ENCODE measurements at places on chromosomes 1 and 21.

GRCh38 chr1:48645883-48646282, 130.8 kb downstream of the BEND5 start:
- DNase-seq, result no peak

DNA sequence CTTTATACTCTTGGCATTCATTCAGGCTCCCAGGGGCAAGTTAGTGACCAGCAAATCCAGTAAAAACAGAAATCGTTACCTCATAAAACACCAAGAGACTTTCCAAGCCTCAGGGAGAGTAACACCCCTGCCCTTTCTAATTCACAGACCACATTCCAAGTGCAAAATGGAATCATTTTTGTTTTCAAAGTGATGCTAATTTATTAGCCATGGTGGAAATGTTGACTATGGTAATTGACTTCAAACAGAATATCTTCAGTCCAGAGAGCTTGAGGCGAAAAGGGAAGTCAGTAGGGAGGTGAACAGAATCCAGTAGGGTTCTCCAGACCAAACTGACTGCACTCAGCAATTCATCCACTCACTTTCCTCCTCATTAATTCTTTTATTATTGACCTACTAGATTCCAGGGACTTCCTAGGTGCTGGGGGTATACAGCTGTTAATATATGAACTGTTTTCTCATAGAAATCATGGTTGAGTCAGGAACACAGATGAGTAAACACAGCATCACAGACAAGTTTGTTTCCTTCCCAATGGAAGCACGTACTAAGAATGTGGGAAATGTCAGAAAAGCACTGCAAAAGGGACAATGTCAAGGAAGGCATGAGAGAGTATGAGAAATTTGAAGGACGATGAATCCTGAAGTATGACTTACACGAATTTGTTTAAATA, 388.5 kb upstream of the C1orf87 start:
- DNase-seq, result no peak

- DNase-seq, result no peak
Measured at GRCh38 chr1:163980394-163980793, 578.6 kb upstream of the PBX1 start.

GRCh38 chr21:27407271-27407670, 440.4 kb upstream of the ADAMTS5 start:
- no peak for DNase-seq

DNA sequence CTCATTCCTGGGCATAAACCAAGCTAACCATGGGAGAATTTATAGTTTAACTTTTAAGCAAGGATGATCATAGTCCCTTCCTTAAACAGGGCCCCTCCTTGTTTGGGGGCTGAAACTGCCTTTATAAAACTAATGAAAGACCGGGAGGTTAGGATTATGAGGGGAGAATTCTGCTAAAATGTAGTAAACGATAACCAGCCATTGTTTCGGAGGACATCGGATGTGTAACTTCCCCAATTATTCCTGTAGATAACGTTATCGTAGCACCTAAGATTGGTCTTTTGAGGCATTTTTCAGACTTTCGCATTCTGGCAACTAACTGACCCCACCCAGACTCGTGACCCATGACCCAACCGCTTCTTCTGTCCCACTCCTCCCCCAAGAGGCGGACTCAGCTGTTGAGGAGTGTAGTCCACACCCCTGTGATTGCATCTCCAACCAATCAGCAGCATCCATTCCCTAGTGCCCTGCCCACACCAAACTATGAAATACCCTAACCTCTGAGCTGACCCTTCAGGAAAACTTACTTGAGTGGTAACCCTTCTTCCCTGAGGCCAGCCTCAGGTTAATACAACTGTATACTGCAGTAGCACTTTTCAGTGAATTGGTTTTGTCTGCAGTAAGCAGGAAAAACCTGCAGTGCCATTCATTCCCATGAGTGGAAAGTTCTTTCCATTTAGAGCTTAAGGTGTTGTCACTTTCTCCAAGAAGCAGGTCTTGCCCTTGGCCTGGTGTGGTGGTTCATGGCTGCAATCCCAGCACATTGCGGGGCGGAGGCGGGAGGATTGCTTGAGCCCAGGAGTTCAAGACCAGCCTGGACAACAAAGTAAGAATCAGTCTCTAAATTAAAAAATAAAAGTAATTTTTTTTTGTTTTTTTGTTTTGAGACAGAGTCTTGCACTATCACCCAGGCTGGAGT, 823 bp upstream of the SYF2 start:
- peak; percentile 36 for DNase-seq

- peak; percentile 25 for DNase-seq
Measured at GRCh38 chr1:100866041-100866900, 28.4 kb downstream of the EXTL2 start.

DNA sequence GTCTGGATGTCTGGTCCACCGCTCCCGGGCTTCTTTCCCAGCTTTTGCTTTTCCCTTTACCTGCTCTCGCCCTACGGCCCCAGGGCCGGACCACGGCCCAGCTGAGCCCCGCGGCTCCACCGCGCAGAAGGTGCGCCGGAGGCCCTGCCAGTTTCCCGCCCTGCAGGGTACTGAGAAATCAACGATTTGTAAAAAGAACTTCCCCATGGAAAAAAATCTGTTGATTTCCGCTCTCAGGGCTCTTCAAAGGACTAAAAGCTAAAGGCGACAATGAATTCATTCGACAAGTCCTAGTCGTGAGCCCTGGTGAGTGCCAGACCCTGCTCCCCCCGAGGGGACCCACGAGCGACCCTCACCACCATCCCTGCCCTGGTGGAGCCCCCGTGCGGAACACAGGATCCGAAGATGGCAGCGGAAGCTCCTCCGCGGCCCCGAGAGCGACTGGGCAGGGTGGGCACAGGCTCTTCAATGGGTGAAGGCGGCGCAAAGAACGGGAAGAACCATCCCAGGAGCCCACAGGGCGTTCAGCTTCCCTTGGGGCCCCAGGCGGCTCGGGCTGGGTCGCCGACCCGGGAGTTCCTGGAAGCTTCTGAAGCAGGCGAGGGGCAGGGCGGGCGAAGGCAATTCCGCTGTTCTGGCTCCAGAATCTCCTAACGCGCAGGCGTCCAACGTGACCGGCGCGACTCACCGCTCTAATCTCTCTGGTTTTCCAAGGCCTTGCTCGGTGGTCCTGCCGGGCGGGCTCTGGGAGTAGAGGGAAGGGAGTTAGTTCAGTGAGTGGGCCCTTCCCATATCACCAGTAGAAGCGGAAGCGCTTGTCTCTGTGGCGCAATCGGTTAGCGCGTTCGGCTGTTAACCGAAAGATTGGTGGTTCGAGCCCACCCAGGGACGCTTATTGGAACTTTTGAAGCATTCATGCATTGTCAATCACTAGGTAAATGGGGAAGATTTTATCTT, 6.6 kb upstream of the RNU1-2 start:
- DNase-seq, result no peak

DNA sequence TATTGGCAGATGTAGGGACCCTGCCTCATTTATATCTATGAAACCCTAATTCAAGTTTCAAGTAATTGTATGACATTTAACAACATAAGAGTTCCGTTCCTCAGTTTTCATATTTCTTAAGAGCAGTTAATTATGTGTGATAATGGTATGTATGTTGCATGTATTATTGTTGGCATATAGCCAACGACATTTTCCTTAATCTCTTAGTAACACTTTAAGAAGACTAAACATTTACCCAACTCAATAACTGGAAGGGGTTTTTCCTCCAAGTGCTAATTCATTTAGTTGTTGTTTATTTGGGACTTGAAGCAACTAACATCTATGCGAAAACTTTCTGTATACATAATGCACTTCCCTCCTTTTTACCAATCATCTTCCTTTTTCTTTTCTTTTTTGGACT, 1.5 kb upstream of the RALGPS2 start:
- DNase-seq, result no peak

- no peak for DNase-seq
Measured at GRCh38 chr1:8223526-8223925, 94.4 kb upstream of the SLC45A1 start.

DNA sequence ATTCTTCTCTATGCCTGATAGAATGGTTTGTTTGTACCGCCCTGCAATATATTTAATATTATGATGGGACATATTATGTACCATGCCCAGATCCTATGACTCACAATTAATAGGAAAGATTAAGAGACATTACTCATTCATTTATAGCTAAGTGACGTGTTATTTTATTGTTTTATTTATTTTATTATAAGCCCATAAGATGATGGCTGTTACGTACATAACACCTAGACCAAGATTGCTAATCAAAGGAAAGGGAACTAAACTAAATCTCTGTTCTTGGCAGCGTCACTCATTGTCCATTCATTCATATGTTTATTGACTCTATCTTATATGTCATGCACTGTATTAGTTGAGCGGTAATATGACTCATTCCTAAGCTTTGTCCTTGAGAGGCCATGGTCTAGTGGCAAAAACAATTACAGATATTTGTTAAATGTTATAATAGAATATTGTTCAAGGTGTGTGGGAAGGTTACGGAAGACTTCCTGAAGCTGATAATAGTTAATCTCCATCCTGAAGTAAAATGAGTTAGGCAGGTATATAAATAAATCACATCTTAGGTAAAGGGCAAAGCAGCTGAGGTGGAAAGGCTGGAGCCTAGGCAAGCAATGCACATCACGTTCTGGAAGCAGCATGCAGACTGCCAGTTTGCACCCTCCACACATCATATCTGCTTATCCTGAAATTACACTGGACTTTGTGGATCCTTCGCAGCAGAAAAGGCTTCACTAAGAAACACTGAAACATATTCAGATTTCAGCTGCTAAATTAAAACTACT, 16.6 kb upstream of the CD55 start:
- no peak for DNase-seq

GRCh38 chr1:181981821-181982220, 79.7 kb downstream of the ZNF648 start:
- DNase-seq, result no peak

GRCh38 chr21:45523411-45524101, 18.7 kb downstream of the SLC19A1 start:
- no peak for DNase-seq

DNA sequence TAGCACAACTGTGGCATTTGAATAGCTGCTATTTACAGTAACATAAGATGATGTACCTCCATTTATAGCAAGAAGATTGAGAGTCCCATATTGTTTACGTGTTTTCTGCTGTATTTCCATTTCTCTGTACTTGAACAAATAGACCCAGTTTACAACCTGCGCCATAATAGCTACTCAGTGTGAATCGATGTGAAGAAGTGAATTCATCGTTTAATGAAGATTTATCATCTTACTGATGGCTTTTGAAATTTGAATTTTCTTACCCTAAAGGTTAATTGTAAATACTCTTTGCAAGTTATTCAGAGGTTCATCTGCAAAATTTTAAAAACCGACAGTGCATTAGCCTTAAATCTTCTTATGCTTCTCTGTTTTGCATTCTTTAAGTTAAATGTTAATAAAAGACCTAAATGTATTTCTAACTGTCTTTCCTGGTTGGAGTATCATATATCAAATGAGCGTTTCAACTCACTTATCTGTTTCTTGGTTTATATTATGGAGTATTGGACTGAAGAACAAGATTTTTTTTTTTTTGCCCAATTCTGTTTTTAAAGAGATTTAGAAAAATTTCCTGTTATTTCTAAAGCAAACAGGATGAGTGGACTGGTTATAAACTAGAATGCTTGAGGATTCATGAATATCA, 2.2 kb downstream of the MACO1 start:
- DNase-seq, result no peak

DNA sequence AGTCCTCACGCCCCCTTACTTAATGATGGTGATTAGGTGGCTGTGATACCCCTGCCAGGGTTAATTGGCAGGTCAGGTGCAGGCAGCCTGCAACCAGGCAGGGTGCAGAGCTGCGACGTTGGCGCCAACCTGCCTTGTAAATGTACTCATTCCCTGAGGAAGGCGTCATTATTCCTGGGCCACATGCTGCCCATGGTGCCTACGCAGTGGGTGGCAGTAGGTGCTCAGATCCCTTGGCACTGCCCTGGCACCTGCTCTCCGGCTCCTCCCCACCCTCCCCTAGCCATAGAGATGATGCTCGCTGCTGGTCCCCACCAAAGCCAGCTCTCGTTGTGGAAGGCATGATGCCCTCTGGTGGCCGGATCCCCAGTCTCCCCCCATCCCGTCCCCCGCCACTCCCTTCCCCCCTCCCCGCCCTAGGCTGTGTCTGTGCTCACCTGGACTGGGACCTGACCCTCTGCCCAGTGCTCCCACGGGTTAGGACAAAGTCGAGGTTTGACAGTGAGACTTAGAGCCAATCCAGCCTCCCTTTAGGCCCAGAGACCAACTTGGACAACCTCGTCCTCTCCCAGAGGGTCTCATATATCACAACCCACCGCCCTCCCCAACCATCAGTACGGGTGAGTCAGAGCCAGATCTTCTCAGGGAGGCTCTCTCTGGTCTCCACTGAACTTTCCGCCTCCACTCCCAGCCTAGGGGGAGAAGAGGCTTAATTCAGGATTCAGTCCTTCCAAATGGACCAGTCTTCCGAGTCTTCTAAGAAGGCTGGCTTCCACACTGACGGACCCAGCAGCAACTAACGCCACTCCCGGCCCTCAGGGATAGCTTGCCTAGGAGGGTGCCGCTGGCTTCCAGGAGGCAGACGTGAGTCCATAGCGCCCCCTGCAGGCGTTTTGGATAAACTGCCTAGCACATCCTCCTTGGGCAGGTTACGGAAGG, 5.7 kb downstream of the KRTCAP2 start:
- DNase-seq, result peak; percentile 92

DNA sequence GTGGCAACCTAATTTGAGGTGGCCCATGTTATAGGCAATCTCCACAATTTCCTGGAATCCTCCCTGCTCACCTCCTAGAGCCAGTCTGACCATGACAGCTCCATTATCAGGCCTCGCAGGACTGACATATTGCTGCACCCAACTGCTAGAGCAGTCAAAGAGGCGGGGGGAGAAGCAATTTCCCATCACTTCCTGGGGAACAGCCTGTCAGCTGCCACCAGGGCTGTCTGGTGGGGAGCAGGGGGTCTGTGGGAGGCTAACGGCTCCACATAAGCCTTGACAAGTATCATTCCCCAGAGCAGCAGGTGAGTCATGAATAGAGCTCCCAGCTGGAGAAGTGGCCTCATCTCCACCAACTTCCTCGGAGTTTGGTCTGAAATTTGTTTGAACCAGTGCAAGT, 322.9 kb downstream of the MATN1 start:
- DNase-seq, result no peak
